ENCODE measurements at places on chromosomes 1 and 21.

DNA sequence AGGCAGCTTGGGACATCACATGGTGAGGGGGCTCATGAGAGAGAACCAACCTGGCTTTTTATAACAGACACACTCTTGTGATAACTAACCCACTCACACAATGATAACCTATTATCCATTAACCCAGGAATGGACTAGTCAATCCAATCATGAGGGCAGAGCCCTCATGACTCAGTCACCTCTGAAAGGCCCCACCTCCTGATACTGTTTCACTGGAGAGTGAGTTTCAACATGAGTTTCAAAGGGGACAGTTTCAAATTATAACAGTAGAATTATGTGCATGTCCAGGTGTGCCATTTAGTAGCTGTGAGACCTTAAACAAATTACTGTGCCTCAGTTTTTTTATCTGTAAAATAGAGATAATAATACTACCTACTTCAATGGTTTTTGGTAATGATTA is 47.6 kb upstream of the PPP2R5A start:
- no peak for DNase-seq

DNA sequence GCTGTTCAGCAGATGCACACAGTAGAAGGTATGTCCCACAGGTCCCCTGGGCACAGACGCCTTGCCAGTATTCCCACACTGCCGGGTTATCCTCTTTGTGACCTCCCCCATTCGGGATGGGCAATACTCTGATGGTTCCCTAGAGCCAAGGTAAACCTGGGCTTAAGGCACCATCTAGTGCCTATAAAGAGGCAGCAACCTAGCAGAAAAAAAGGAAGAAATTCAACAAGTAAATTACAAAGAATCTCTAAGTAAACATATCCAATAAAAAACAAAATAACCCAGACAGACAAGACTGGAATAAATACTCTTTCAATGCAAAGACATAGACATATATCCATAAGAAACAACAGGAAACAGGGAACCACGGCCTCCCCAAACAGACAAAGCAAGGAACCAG is 39.4 kb downstream of the HSF2BP start:
- no peak for DNase-seq

DNA sequence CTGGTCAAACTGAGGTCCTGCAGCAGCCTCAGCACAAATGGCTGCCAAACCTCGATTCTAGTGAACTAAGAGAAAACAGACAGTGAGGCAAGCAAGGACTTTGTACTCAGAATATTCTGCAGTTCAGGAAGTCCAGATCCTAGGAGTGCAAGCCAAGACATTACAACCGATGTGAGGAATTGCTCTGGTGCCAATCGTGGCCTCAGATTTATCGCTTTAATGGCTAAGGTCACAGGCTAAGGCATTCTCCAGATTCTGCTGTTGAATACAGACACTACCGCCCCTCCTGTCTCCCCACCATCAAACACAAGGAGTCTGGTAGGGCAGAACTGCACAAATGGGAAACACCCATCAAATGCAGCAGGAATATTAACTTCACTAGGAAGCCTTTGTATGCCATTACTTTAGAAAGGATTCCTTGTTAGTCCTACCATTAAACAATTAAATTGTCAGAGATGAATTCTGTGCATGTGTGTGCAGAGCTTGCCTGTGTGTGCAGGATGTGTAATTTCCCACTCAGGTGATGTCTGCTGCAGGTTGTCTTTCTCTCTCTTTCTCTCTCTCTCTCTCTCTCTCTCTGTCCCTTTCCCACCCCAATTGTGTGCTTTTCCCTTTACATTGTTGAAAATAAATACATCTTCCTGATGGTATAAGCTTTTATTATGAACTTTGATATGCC is 9.2 kb upstream of the SERTAD4 start:
- no peak for DNase-seq

DNA sequence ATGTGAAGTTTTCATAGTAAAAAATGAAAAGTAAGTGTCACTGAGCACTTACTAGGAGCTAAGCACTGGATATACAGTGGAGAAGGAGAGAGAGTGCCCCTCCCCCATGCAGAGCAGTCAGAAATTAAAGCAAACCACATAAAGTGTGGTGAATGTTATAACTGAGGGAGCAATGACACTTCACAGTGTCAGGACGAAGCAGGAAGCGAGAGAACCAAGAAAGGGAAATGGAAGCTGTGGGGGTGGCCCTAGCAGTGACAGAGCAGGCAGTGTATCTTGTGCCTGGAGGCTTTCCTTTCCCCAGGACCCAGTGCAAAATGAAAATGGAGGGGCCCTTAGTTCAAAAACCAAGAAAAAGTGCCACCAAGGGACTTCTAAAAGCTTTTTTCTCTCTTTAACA is 21.5 kb upstream of the RCAN3 start:
- DNase-seq, result peak; percentile 42

DNA sequence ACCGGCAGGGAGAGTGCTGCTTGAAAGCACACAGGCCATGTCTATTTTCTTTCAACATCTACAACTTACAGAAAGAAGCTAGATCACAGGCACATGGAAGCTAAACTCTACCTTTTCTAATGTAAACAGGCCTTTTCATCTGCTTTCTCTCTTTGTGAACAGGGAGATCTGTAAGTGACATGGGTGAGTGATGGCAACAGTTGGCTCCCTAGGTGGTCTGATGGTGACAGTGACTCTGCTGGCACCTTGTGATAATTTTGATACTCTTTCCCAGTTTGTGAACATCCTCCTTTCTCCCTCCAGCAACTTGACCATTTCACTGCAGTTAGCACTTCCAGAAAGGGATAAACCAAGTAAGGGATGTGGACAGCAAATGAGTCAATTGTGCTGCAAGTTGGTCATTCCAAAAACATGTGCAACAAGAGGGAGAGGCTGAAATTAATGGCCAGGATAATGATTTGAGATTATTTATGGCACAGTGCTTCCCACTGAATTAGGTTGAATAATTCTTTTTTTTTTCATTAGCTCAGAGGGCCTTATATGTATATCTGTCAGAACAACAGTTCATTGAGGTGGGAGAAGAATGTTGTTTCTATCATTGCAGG is 89.5 kb downstream of the XCL2 start:
- no peak for DNase-seq

- no peak for DNase-seq
Observed at GRCh38 chr1:87826681-87827251, 498.1 kb downstream of the LMO4 start.

GRCh38 chr1:3130268-3130667 is 61.3 kb downstream of the PRDM16 start:
- no peak for DNase-seq

GRCh38 chr1:207218512-207219362 is 102.7 kb upstream of the CD55 start:
- DNase-seq, result no peak

GRCh38 chr1:70278710-70279109 is 57.5 kb downstream of the SRSF11 start:
- DNase-seq, result no peak
